ENCODE measurements at places on chromosomes 4 and X.

DNA sequence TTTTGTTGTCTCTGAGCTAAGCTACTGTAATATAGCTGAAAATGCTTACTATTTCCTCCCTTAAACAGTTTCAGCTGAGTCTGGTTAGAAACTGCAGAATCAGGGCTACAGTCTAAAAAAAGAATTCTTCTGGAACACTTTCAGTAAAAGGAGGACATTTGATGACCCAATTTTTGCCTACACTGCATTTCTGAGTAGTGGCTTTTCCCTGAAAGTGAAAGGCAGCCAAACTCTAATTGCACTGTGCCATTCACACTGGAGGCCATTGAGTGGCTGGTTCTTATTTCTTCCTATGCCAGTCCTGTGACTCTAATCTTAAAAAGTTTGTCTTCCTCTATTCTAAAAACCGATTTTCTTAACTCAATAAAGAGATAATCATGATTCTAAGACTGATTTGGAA, 526.0 kb downstream of the CFAP47 start:
- DNase-seq, result no peak

- DNase-seq, result no peak
These were observed 88.1 kb downstream of the COL4A5 start for GRCh38 chrX:108527724-108528123.

GRCh38 chr4:74266081-74266480, 42.2 kb upstream of the EPGN start:
- no peak for DNase-seq

- DNase-seq, result no peak
These were observed 165.0 kb downstream of the EFHC2 start for GRCh38 chrX:44178274-44179053.

- DNase-seq, result no peak
These were observed 94.0 kb upstream of the TBL1X start for GRCh38 chrX:9370893-9371292.

DNA sequence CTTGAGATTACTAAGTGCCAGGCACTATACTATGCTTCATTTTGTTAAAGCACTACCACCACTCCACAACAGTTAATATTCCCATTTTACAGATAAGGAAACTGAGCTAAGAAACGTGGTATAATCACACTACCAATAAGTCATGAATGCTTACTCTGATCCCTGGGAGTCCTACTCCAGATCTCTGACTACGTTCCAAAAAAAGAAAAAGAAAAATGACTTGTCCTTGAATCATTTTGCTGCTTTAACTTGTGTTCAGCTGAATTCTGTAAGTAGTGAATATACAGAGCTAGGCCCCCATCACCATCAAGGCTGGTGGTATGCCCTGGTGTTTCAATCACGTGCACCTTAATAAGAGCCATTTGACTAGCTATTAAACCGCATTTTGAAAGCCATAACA, 39.4 kb downstream of the LDB2 start:
- DNase-seq, result no peak

DNA sequence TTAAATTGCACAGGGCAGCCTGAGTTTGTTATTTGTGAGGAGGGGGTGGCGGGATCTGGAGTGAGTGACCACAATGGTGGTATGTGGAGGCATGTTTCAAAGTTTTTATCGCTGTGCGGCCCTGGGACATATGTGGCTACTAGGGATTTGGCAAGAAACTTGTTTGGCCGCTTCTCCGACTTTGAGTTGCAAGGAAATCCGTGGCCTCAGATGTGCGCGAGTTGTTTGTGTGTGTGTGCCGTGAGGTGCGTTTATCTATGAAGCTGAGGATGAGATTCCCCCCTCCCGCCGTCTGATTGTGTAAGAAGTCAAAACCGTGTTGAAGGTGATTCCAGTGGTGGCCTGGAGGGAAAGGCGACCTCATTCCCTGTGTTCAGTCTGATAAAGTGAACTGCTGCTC, 1.4 kb downstream of the JADE3 start:
- peak; percentile 24 for DNase-seq

GRCh38 chr4:148964456-148964855, 522.2 kb upstream of the NR3C2 start:
- DNase-seq, result no peak

GRCh38 chr4:101615652-101616051, 174.9 kb upstream of the BANK1 start:
- no peak for DNase-seq

DNA sequence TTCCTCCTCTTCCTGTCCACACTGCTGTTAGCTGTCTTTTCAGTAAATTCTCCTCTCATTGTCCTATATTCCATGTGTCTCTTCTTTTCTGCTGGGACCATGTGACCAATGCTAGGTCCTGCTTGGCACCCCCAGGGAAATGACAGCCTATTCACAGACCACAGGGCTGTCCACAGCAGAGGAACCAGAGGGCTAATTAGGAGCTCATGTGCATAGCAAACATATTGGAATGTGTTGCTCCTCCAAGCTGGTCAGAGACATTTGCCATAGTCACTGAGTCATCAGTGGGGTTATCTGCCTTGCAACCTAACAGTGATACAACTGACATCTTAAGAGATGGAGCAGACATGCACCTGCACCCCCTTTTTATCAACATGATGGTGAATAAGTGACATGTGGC, 67.9 kb upstream of the PUDP start:
- DNase-seq, result no peak

DNA sequence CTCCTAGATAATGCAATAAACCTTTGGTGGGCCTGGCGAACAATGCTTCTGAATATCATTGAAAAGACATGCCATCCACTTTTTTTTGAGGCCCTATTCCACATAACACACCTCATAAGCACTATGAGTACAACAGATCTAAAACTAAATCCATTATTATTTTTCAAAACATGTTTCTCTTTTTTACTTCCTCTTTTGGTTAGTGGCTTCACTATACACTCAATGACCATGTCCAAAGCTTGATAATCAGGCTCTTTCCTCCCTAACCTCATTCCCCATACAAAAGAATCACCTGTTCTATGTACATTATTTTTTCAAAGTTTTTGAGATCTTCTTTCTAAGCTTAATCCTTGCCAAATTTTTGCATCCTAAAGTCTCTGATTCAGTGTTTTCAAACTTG, 20.4 kb upstream of the NPY2R start:
- DNase-seq, result no peak

DNA sequence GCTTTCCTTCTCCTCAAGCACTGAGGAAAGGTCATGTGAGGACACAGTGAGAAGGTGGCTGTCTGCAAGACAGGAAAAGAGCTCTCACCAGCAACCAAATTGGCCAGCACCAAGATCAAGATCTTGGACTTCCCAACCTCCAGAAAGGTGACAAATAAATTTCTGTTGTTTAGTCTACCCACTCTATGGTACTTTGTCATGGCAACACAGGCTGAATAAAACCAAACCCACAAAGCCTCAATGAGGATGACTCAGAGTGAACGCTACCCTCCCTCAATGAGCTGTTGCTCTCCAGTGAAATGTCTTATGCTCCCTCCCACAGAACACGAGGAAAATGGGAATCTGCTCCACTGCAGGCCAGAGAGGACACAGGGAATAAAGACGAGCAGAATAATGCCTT, 244.1 kb downstream of the RAB28 start:
- no peak for DNase-seq

DNA sequence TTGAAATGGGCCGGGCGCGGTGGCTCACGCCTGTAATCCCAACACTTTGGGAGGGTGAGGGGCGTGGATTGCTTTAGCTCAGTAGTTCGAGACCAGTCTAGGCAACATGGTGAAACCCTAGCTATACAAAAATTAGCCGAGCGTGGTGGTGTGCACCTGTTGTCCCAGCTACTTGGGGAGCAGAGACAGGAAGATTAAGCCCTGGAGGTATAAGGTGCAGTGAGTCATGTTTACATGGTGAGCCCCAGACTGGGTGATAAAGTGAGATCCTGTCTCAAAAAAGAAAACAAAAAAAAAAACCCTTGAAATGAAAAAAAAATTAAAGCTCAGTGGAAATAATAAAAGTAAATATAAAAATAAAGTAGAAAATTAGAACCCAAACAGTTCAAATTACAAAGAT, 6.9 kb upstream of the XAGE2 start:
- no peak for DNase-seq

- DNase-seq, result no peak
These were observed 28.3 kb downstream of the NBDY start for GRCh38 chrX:56757327-56757726.

GRCh38 chr4:83272900-83273299, 11.7 kb downstream of the COQ2 start:
- no peak for DNase-seq

DNA sequence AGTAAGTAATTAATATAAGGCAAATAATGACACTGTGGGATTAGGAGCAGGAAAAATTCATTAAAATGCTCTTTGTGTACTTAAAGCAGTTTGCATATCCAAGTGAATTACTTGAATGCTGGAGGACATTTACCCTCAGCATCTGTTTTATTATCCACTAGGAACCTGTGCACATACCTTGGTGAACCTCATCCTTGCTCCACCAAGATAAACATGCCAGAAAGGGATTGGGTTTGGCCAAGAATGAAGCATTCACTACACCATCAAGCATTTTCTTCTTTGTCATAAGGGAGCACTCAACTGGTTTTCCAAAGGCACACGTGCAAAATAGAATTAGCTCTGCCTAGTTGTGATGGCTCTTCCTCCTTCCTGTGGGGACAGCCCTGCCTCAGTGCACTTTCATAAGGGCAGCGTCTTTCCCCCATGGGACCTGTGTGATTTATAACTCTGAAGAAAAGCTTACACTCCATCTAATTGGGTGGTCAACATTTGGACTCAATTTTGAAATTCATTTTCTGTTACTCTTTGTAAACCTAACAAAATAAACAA, 291.7 kb downstream of the USP46 start:
- no peak for DNase-seq
